RPMI7951 (cell line): ENCODE measurements at places on chromosomes 7 and 10.

- DNase-seq = no peak
Observed at GRCh38 chr7:1847260-1848001, 177.4 kb downstream of the ELFN1 start.

- DNase-seq = no peak
Observed at GRCh38 chr10:51023636-51024035, 50.7 kb upstream of the PRKG1 start.

DNA sequence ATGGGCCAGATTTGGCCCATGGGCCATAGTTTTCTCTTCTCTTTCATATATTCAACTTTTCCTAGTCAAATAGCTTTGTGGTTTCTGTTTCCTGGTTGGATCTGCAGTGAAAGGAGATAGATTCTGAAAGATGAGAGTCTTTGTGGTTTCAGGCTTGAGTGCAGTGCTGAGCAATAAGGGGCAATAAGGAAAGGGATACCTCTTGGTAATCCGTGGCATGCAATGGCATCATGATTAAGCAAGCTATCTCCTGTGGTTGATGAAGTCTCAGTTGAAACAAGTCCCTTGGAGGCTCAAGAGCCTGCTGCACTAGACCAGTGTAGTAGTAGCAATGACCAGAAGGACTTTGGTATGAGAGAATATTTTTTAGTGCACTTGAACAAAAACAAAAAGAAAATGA, 187.7 kb upstream of the CNTNAP2 start:
- DNase-seq = peak; percentile 73

- DNase-seq = no peak
Observed at GRCh38 chr10:87952612-87953011, 89.2 kb downstream of the PTEN start.

DNA sequence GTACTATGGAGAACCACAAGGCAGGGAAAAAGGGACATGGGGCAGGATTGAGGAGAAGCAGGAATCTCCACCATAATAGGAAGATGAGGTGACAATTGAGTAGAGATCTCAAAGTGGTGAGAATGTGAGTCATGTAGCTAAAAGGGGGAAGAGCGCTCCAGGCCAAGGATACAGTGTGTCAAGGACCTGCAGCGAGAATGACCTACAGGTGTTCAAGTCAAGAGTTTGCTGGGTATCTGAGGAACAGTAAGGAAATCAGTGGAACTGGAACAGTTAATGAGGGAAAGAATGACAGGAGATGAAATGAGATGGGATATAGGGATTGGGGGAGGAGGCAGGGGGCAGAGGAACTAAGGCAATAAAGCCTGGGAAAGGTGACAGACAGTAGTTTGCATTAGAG, 33.6 kb downstream of the SFR1 start:
- no peak for DNase-seq

- peak; percentile 26 for DNase-seq
Observed at GRCh38 chr10:124742413-124743190, 1.6 kb downstream of the FAM53B start.

DNA sequence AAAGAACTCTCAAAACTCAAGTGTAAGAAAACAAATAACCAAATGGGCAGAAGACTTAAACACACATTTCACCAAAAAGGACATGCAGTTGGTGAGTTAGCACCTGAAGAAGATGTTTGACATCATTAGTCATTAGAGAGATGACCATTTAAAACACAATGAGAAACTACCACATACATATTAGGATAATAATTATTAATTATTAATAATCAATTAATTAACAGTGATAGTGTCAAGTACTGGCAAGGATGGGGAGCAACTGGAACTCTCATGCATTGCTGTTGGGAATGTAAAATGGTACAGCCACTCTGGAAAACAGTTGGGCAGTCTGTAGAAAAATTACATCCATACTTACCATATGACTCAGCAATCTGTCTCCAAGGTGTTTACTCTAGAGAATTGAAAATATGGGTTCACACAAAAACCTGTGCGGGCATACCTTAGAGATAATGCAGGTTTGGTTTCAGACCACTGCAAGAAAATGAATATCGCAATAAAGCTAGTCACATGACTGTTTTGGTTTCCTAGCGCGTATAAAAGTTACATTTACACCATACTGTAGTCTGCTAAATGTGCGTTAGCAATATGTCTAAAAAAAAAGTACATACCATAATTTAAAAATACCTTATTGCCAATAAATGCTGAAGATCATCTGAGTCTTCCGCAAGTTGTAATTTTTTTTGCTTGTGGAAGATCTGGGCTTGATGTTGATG, 30.3 kb downstream of the ARID5B start:
- DNase-seq = no peak

- DNase-seq = no peak
Observed at GRCh38 chr7:25882151-25882773, 269.7 kb upstream of the NFE2L3 start.

GRCh38 chr7:156257904-156258303, 382.7 kb upstream of the RNF32 start:
- DNase-seq = no peak

- no peak for DNase-seq
Observed at GRCh38 chr10:53298443-53298842, 525.9 kb upstream of the MBL2 start.
